ENCODE measurements at places on chromosomes 16 and 17. TPM values are rescaled to one million over a fixed set of nuclear protein-coding genes. Genes with fewer than 3 reads are reported as not detected.
A peak's percentile ranks its signal among the peaks of the same experiment; 100 is the strongest.

The TOM1L2 gene
- polyA plus RNA-seq: 8.4 TPM

The HS3ST2 gene
- polyA plus RNA-seq: not detected

The EIF4A3 gene
- polyA plus RNA-seq: 33.1 TPM

The NLRC3 gene
- 0.58 TPM for polyA plus RNA-seq

GRCh38 chr16:7382521-7382920 is 49.9 kb downstream of the RBFOX1 start:
- no peaks in the 10 kb centered on the region for H3K27me3 ChIP-seq
- no peak overlapping the region for H3K27ac ChIP-seq

- H3K4me1 ChIP-seq: no peaks in the 10 kb centered on the region
- no peaks in the 10 kb centered on the region for H3K36me3 ChIP-seq
- no peak overlapping the region for H3K27ac ChIP-seq
- no peak overlapping the region for H3K4me3 ChIP-seq
- no peaks in the 10 kb centered on the region for H3K27me3 ChIP-seq
- no peak for DNase-seq
Measured at GRCh38 chr16:64445245-64445644, 676.6 kb downstream of the CDH11 start.

- no peak overlapping the region for H3K4me3 ChIP-seq
- H3K27ac ChIP-seq: no peak overlapping the region
- H3K27me3 ChIP-seq: no peaks in the 10 kb centered on the region
- no peak for DNase-seq
- H3K4me1 ChIP-seq: peaks cover 16% of the 10 kb centered on the region
Measured at GRCh38 chr16:50213939-50214519, 52.3 kb upstream of the ADCY7 start.

GRCh38 chr16:74275711-74276110 is 20.9 kb upstream of the PSMD7 start:
- H3K4me1 ChIP-seq: peaks cover 4% of the 10 kb centered on the region
- DNase-seq: no peak
- no peak overlapping the region for H3K4me3 ChIP-seq
- no peaks in the 10 kb centered on the region for H3K27me3 ChIP-seq
- H3K36me3 ChIP-seq: no peaks in the 10 kb centered on the region
- H3K27ac ChIP-seq: no peak overlapping the region

DNA sequence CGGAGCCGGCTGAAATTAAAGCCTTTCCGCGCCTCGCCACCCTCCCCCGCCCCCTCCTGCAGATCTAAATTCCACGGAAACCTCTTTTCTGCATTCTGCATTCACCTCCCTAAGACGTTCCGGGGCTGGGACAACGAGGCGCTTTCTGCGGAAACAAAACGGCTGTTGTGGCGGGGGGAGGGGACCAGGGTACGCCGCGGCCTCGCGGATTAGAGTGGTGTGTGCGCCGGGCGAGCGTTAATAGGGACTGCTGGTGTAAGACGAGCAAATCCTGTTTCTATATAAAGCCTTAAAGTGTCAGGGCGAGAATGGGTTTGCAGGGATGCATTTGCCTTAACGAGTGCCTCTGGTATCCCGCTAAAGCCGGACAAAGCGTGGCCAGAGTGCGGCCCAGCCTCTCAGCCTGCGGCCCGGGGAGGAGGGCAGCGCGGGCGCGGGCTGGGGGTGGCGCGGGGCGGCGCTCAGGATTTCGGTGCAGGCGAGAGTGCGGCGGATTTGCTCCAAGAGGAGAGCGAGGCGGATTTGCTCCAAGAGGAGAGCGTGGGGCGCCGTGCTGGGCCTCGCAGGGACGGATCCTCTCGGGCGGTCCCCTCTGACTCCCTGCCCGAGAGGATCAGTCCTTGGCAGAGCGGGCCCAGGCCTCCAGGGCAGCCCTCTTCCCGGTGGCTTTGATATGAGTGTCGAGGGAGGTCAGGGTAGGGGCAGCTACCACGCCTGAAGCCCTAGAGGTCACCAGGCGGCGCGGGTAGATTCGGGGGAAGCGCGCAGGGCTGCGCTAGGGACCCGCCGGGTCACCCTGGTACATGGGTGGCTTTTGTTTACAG is 5.1 kb downstream of the BAHCC1 start:
- H3K27ac ChIP-seq: peak overlapping the region; percentile 85
- peak overlapping the region; percentile 65 for H3K4me3 ChIP-seq
- no peak for DNase-seq
- H3K27me3 ChIP-seq: no peaks in the 10 kb centered on the region

- no peaks in the 10 kb centered on the region for H3K27me3 ChIP-seq
- H3K4me1 ChIP-seq: no peaks in the 10 kb centered on the region
- H3K36me3 ChIP-seq: no peaks in the 10 kb centered on the region
- H3K27ac ChIP-seq: no peak overlapping the region
- no peak overlapping the region for H3K4me3 ChIP-seq
- DNase-seq: peak; percentile 67
Measured at GRCh38 chr17:77011173-77012011, 129.4 kb upstream of the SEC14L1 start.

- H3K4me1 ChIP-seq: peaks cover 2% of the 10 kb centered on the region
- no peaks in the 10 kb centered on the region for H3K27me3 ChIP-seq
Measured at GRCh38 chr16:14003074-14003570, 68.0 kb upstream of the MRTFB start.

DNA sequence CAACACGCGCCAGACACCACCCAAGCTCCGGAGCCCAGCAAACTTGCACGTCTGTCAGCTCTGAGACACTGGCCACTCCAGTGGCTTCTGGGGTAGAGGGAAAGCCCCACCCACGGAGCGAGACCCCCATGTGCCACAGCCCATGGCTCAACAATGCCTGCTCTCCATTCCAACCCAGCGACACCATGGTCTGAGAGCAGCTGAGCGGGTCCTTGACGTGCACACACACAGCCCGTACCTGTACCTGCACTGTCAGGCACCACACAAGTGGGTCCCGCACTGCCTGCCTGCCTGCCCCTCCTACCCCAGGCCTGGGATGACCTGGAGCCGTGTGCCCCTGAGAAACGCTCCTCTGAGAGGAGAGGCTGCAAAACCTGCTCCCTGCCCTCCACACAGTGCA is 77.0 kb downstream of the ZNF778 start:
- peaks cover 5% of the 10 kb centered on the region for H3K36me3 ChIP-seq
- DNase-seq: no peak
- no peak overlapping the region for H3K27ac ChIP-seq

- DNase-seq: no peak
- no peak overlapping the region for H3K4me3 ChIP-seq
- H3K27me3 ChIP-seq: no peaks in the 10 kb centered on the region
Measured at GRCh38 chr17:14143688-14144087, 74.4 kb downstream of the COX10 start.

DNA sequence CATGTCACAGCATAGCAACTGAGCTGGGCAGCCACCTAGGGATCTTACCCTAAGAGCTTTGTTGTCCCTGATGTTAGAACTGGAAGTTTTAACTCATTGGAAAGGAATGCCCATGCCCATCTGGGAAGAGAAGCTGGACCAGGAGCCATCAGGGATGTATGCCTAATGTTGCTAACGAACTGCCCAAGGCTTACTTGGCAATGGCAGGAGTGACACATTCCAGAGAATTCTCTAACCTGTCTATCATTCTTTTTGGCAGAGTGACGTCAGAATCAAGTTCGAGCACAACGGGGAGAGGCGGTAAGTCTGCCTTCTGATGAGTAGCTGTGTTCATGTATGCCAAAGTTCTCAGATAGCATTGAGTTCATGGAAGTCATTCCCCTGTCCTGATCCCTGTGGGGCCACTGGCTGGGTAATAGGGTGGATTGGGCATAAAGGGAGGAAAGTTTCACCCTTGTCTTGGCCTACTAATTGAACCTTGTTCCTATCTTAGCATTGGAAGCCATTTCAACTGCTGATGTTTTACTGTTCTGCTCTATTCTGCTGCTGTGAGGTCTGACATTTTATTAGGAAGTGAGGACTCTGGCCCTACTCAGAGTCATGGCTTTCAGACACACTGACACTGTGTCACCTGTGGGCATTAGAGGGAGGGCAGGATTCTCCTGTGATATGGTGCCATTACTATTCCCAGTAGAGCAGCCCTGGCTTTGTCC is 23.7 kb downstream of the MAP3K3 start:
- peaks cover 2% of the 10 kb centered on the region for H3K36me3 ChIP-seq
- H3K4me1 ChIP-seq: no peaks in the 10 kb centered on the region
- no peak overlapping the region for H3K4me3 ChIP-seq
- no peak for DNase-seq
- no peaks in the 10 kb centered on the region for H3K27me3 ChIP-seq

DNA sequence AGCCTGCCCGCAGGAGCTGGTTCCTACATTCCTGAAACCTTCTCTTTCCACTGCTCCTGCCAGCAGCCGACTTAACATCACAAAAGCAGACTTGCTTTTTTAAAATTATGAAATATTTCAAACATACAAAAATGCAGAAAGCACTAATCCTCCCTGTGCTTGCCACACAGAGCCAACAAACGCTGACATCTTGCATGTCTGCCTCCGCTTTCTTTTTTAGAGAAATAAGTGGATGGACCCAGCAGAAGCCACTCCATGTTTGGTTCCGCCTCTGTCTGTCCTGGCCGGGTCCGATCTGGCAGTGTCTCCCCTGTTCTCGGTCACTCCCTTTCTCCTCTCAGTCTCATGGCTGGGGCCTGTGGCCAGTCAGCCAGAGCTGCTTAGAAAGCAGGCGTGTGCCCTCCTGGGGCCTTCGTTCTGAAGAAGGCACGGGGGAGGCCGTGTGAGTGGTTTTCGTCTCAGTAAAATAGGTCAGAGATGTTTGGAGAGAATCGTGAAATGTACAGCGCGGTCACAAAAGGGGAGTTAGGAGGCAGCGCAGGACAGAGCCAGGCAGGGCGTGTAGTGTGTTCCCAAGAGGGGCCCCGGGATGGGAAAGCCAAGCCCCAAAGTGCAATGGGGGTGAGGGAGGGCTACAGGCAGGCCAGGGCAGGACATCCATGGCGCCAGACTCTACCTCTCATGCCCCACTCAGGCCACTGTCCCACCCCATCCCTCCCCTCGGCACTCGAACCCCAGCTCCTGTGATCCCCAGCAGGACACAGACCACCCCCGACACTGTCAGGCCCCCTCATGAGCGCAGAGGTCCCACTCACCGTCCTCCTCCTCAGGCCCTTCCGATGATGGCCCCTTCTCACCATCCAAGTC is 23.2 kb downstream of the MXRA7 start:
- H3K27ac ChIP-seq: peak overlapping the region; percentile 42
- H3K4me3 ChIP-seq: no peak overlapping the region
- no peaks in the 10 kb centered on the region for H3K4me1 ChIP-seq

- H3K27me3 ChIP-seq: no peaks in the 10 kb centered on the region
- H3K27ac ChIP-seq: no peak overlapping the region
- H3K4me3 ChIP-seq: no peak overlapping the region
- no peaks in the 10 kb centered on the region for H3K4me1 ChIP-seq
- peak; percentile 51 for DNase-seq
Measured at GRCh38 chr16:55701442-55702319, 45.9 kb downstream of the SLC6A2 start.

DNA sequence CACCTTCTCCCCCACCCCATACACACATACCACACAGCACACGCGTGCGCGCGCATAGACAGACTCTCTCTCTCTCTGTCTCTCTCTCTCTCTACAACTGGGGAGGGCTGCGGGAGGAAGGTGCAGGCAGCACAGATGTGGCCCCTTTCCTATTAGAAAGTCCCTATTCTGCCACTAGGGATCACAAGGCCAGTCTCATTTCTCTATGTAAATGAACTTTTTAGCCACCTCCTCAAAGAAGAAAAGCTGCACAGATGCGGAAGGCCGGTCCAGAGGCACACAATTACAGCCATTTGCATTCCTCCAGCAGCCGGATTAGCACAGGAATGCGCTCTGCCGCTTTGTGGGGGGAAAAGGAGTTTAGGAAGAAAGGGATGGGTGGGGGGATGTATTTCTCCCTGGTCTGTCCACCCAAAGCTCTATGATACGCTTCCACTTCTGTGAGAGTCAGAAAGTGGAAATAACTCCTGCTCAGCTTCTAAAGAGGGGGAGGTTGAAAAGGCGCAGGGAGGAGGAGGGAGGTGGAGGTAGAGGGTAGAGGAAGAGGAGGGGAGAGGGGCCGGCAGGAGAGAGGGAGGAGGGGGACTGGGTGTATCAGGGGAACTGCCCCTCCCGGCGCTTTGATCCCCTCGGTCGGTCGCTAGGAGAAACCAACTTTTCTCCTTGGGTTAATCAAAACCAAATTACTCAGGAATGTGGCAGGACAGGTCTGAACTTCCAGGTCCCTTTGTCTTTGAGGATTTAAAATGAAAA is 11.7 kb downstream of the ZFHX3 start:
- no peaks in the 10 kb centered on the region for H3K36me3 ChIP-seq
- H3K4me1 ChIP-seq: peaks cover 8% of the 10 kb centered on the region
- H3K4me3 ChIP-seq: no peak overlapping the region
- H3K27ac ChIP-seq: no peak overlapping the region
- no peaks in the 10 kb centered on the region for H3K27me3 ChIP-seq
- DNase-seq: no peak

- DNase-seq: no peak
- H3K36me3 ChIP-seq: no peaks in the 10 kb centered on the region
- H3K4me3 ChIP-seq: no peak overlapping the region
Measured at GRCh38 chr16:85621698-85622428, 8.7 kb downstream of the GSE1 start.

DNA sequence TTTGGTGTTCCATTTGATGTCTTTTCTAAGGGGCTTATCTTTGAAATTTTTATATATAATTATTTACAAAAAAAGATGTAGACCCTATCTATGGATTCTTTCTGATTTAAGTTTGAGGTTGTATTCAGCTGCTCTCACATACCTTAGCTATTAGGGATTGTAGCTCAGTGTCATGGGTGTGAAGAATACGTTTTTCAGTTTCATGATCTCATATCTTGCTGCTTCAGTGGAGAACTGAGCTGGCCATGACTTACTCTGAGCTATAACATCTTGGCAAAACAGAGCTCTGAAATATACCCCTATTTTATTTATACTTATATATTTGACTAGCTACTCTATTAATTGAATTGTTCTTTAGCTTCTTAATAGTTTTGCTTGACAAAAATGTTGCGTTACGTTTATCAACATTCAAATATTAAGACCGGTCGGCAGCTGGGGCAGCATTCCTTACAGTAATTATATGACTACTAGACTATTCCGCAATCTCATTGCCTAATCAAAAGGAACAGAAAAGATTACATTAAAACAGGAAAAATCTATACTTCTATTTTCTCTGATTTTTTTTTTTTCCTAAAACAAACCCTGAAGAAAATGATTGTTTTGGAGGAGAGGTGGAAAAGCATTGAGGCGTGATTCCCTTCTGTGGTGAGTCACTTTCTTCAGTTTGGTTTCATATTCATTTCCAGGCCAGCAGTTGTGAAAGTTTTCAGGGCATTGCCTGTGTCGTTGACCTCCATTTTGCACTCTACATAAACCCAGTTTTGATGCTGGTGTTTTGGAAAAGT is 24.1 kb upstream of the KRT24 start:
- DNase-seq: no peak
- H3K27me3 ChIP-seq: no peaks in the 10 kb centered on the region
- H3K27ac ChIP-seq: no peak overlapping the region
- no peaks in the 10 kb centered on the region for H3K4me1 ChIP-seq
- no peak overlapping the region for H3K4me3 ChIP-seq
- H3K36me3 ChIP-seq: no peaks in the 10 kb centered on the region

GRCh38 chr16:27699540-27699939 is 149.6 kb downstream of the KATNIP start:
- no peak overlapping the region for H3K4me3 ChIP-seq
- no peaks in the 10 kb centered on the region for H3K27me3 ChIP-seq
- no peaks in the 10 kb centered on the region for H3K4me1 ChIP-seq
- H3K36me3 ChIP-seq: peaks cover 4% of the 10 kb centered on the region

GRCh38 chr16:57508035-57508425 is 21.7 kb upstream of the DOK4 start:
- H3K4me3 ChIP-seq: no peak overlapping the region
- no peaks in the 10 kb centered on the region for H3K36me3 ChIP-seq
- no peak overlapping the region for H3K27ac ChIP-seq
- H3K4me1 ChIP-seq: no peaks in the 10 kb centered on the region
- DNase-seq: no peak

All from liver (tissue), 10 donors.